Stimulated activated CD4-positive, alpha-beta T cell treated with anti-CD3 and anti-CD28 coated beads, Interleukin-15, amount 100 ng/mL, for 24 hours (primary cell): ENCODE measurements at places on chromosomes 3 and 15.

GRCh38 chr3:147141516-147142288 is 264.6 kb downstream of the ZIC4 start:
- DNase-seq = no peak

GRCh38 chr3:113212844-113213375 is 1.6 kb downstream of the BOC start:
- no peak for DNase-seq

DNA sequence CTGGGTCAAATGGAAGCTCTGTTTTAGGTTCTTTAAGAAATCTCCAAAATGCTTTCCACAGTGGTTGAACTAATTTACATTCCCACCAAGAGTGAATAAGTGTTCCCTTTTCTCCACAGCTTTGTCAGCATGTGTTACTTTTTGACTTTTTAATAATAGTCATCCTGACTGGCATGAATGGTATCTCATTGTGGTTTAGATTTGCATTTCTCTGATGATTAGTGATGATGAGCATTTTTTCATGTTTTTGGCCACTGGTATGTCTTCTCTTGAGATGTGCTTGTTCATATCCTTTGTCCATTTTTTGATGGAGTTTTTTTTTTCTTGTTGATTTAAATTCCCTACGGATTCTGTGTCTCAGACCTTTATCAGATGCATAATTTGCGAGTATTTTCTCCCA is 745.0 kb upstream of the BCHE start:
- no peak for DNase-seq

DNA sequence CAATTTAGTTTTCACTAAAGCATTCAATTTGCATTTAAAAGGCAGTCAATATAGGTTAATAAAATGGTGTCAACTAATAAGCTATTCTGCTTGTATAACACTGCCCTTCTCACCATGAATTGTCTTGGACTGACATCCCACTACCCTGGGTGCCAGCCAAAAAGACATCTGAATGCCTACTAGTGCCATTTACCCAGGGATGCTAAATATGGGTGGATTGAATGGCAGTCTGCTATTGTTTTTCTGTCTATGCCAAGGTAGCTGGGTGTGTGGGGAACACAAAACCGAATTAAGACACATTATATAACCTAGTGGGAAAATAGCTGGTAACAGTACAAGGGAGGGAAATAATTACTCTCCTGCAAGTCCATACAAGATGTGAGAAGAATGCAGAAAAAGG is 240.0 kb upstream of the CFAP20DC start:
- no peak for DNase-seq

DNA sequence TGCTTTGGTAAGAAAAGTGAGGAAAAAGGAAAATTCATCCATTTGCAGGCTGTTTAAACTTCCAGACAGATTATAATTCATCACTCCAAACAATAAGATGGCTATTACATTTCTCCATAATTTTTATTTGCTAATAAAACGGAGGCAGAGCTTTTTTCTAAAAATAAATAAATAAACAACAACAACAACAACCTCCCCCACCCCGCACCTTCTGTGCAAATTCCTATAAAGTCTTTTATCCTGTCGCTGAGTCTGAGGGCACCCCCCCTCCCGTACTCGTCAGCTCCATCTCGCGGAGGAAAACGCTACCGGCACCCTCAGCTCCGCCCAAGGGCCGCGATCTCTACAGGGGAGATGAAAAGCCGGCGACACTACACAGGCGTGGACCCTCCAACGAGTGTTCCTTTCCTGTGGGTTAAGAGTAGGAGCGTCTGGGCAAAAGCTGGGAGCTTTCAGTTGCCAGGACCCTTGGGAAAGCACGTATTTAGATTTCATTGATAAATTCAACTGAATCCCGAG is 1.0 kb upstream of the ATP1B3 start:
- peak; percentile 90 for DNase-seq

DNA sequence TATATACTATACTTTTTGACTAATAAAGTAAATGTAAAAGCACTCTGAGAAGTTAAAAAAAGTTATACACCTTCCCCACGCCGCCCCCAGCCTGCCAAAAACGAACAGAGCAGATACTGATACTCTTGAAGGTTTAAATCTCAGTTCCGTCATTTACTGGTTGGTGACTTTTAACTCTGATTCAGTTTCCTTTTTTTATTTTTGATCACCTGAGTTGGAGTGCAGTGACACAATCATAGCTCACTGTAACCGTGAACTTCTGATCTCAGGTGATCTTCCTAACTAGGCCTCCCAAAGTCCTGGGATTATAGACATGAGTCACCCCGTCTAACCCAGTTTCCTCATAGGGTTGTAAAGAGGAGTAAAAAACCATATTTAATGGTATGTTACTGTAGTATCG is 3.3 kb upstream of the TIPIN start:
- no peak for DNase-seq

DNA sequence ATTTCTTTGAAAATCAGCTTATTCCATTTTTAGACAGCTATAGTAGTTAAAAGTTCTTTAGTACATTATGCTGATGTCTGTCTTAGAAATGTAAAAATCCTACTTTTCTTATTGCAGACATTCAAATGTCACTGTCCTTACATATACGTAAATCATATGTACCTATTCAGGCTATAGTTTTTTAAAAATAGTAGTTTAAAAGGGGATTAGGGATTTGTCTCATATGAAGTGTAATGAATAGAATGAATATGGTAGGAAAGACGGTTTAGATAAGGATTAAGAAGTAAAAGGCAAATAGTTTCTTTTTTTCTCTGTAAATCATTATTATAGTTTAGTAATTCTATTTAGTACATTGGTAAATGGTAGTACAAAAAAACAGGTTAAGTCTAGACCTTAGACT is 7.4 kb downstream of the DIPK2A start:
- no peak for DNase-seq

- DNase-seq = no peak
These were observed 311.4 kb downstream of the UNC13C start for GRCh38 chr15:54289590-54290136.

DNA sequence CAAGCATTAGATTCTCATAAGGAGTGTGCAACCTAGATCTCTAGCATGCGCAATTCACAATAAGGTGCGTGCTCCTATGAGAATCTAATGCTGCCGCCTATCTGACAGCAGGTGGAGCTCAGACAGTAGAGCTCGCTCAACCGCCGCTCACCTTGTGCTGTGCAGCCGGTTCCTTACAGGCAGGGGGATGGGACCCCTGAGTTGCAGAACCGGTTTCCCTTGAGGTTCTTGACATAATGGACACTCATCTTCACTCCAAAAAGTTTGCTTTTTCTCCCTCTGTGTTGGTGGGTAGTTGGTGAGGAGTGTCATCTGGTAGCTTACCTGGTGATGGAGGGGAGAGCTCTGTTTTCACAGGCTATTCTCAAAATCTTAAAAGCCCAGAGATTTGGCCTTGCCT is 324.0 kb upstream of the TBL1XR1 start:
- DNase-seq = no peak

DNA sequence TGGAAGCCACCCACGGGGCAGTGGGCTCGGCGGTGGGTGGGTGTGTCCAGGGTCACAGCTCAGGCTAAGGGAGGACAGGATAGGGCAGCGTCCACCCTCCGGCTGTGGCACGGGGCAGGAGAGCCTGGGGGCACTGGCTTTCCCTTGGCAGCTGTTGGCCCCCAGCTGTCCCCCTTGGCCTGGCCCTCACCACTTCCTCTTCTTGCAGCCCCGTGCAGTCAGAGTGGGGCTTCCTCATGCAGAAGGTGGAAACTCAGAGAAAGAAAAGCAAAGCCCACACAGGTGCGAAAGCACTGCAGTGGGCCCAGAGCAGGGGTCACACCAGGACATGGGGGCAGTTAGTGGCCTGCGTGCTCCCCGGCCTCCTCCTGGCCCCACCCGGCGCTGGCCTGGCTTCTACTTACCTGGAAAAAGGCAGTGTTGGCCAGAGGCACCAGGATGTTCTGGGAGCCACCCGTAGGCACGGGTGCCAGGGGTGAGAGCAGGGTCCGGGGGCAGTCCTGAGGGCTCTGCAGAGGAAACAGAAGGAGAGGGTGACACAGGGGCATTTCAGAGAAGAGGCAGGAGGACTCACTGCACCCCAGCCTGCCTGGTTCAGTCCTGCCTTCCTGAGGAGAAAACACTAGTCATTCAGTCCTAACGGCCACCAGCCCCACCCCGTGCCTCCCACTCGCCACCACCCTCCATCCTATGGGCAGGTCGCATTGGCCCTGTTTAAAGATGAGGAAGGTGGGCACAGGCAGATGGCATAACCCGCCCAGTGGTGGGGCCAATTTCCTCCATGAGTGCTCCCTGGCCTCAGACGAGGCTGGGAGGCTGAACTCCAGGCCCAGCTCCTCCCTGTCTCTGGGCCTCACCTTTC is 28.3 kb downstream of the PLXND1 start:
- no peak for DNase-seq

GRCh38 chr3:19994796-19995195 is 17.3 kb downstream of the PP2D1 start:
- no peak for DNase-seq

GRCh38 chr3:31532587-31533168 is at the start of gene STT3B:
TSS of gene STT3B (plus strand) at chr3:31532925. CDS start at chr3:31532999, 74 bp downstream.
- DNase-seq = peak; percentile 89

GRCh38 chr3:129586746-129587430 is 19.6 kb downstream of the PLXND1 start:
- no peak for DNase-seq

DNA sequence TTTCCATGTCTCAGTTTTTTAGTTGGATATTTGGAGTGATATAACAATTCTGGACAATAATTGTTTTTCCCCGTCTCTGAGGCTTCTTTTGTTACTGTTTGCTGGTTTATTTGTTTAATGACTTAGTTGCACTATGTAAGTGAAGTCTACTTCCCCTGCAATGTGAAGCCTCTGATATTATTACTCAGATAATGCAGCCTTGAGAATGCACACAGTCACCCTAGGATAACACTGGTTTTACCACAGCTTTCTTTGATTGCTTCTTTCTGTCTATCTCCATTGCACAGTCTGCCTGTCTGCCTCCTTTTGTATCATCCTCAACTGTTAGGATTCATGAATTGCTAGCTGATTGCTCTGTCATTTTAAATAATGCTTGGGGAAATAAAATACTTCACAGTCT is 208.7 kb upstream of the ROBO1 start:
- DNase-seq = no peak

GRCh38 chr3:105676621-105677300 is 192.1 kb downstream of the CBLB start:
- DNase-seq = peak; percentile 64

DNA sequence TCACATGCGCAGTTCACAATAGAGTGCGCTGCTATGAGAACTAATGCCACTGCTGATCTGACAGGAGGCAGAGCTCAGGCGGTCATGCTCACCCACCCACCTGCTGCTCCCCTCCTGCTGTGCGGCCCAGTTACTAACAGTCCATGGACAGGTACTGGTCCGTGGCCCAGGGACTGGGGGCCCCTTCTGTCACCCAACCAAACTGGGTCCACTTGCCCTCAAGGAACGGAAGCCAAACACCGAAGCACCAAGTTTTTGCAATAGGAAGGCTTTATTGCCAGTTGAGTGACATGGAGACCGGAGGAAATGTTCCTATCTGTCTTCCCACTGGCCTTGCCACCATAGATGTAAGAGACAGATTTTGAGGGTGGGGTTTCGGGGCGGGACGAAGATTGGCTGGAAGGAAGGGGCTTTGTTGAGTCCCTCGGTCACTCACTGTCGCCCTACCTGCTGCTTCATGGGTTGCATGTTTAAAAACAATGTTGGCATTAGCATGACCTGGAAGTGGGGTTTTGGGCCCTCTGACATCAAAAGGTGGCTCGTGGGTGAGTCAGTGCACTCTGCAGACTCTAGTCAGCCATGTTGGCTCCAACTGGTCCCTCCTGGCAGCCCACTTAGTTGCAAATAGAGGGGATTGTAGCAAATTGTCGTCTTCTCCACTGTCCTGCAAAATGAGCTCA is 141.0 kb downstream of the TJP1 start:
- no peak for DNase-seq

- no peak for DNase-seq
These were observed 21.8 kb upstream of the PROK2 start for GRCh38 chr3:71806736-71807135.
